ENCODE measurements at places on chromosomes 1 and 21. TPM values are rescaled to one million over a fixed set of nuclear protein-coding genes. Genes with fewer than 3 reads are reported as not detected.

FCRL4 gene
- not detected for total RNA-seq

LAPTM5 gene
- total RNA-seq, result 97.3 TPM

SELE gene
- total RNA-seq, result not detected

DNA sequence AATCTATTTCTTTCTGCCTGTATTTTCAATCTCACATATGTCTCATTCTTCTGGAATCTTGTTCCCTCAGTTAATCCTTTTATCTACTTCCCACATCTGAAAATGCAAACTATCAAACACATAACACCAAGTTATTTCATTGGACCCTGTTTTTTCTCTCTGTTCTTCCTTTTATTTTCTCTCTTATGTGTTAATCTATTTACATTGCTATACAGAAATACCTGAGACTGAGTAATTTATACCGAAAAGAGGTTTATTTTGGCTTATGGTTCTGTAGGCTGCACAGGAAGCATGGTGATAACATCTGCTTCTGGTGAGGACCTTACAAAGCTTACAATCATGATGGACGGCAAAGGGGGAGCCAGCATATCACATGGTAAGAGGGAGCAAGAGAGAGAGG is 247.6 kb downstream of the TGFB2 start:
- DNase-seq, result no peak

DNA sequence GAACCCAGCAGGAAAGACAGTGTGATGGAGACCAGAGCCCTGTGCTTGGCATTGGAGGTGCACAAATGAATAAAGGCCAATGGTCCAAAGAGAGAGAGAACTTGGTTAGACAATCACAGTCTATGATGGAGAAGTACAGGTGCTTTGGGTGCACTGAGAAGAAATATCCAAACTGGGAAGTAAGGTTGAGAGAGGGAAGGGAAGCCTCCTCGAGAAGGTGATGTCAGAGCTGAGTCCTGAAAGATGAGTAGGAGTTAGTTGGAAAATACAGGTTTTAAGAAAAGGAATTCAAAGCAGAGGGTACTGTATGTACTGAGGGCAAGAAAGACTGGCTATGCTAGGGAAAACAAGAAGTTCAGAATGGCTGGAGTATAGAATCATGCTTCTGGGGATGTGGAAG is 94.1 kb upstream of the CD53 start:
- no peak for DNase-seq

- peak; percentile 45 for DNase-seq
Observed at GRCh38 chr1:110962892-110963690, 631 bp downstream of the LRIF1 start.

- no peak for DNase-seq
Observed at GRCh38 chr1:241356519-241357365, at the start of gene RGS7. Gene RGS7 (minus strand): TSS chr1:241357205.

Data from activated T-cell treated with anti-CD3 and anti-CD28 coated beads, Interleukin-2, amount 50 U/mL, for 4 hours (primary cell).